Stimulated activated naive B cell treated with anti-CD40 and anti-IgM and Interleukin-4, amounts not matched to agents 10 μg/mL and 1 μg/mL and 100 μg/mL, for 72 hours (primary cell): ENCODE measurements at places on chromosomes 5 and 9.

DNA sequence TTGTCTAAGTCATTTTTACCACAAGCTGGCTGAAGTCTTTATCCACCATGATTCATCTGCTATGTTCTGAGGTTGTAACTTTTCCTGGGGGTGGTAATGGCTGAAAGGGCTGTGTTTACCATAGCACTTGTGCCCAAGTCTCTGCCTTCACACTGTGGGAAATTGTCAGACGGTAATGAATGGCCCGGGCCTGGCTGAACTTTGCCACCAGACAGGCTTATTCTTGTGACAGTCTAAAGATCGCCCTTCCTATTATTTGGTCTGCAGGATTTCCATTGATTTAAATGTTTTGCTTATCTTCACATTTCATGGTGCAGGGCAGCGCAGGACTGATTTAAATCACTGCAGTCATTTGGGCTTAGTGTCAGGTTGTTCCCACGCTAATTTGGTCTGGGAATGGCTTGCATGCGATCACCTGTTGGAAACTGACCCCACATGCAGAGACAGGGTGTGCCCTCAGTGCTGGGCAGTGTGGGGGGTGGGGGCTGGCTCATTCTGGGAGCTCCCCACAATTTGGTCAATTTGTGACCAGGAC is 109.3 kb upstream of the ICE1 start:
- no peak for DNase-seq

- no peak for DNase-seq
These were observed 23.0 kb upstream of the JAK2 start for GRCh38 chr9:4962085-4962484.

- DNase-seq, result no peak
These were observed 67.5 kb downstream of the FANCC start for GRCh38 chr9:95249986-95250385.

DNA sequence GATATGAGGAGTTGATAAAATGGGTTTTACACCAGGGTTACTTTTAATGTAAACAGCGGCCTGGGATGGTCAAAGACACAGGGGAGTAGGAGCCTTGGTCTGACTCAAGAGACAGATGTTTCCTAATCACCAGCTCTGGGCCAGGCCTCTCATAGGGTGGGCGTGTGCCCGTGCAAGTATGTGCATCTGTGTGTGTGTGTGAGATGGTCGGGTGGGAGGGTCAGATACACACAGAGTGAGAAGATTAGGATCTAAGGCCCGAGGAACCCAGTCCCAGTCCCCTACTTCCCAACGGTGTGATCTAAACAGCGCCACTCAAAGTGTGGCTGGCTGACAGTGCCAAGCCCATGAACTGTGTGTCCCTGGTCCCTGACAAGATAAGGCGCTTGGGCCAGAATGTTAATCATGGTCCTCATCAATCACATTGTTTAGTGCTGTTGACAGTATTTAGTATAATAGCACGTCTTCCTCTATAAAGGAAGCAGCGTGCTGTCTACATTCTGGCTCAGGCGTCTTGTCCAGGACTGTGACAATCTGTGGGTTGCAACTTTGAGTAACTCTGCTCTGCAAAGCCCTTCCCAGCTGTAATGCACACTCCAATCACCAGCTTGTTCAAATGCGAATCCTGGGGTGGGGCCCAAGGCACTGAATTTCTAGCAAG is 173.7 kb downstream of the DAB2IP start:
- DNase-seq, result no peak

GRCh38 chr9:99155736-99156135 is 50.8 kb downstream of the TGFBR1 start:
- no peak for DNase-seq

DNA sequence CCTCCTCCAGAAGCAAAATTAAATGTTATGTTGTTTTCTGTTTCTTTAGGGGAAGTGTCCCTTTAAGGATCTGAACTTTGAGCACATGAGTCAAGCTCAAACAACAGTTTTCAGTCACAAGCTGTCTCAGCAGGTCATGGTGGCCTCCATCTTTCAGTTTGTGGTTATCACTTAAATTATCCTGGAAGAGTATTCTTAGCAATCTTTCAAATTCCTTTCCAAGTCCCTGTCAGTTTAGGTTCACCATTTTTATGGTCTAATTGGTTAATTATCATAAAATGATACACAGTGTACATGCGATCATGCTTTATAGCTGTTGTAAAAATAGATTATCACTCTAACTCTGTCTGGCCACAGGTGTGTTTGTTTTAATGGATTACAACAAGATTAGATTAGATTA is 43.1 kb upstream of the SELENOP start:
- no peak for DNase-seq

GRCh38 chr9:30075451-30076199 is 2308.8 kb upstream of the ACO1 start:
- peak; percentile 4 for DNase-seq

DNA sequence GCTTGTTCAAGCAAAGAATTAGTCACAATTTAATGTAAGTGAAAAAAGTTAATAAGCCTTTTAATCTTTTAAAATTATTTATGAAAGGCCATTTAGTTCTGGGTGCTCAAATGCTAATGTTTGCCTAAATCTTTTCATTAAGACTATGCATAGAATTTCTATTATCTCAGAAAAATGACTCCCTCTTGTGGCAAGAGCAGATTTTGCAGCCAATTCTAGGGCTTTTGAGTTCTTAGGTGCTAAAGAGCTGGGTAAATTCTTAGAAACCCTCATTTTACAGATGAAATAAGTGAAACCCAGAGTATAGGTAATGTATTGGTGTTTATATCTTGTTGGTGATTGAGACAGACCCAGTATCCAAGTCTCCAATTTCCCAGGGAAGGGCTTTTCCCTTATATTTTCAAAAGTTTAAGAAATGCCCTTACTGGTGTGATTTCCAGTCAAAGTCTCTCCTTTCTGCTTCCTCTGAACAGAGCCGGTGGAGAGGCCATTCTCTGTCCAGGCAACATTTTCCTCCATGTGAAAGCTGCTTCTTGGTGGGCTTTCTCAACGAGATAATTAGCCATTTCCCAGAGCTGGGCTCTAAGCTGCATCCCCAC is 24.1 kb upstream of the PCSK5 start:
- no peak for DNase-seq

DNA sequence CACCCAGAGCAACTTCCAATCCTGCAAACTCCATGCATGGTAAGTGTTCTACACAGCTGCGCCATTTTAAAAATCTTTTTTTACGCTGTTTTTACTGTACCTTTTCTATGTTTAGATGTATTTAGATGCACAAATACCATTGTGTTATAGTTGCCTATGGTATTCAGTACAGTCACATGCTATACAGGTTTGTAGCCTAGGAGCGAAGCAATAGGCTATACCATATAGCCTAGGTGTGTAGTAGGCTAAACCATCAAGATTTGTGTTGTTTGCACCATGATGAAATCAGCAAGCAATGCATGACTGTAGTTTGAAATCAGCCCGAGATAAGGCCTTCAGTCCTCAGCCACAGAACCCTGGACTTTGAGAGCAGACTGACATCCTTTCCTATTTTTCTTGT is 101.2 kb downstream of the LIX1 start:
- DNase-seq, result no peak

DNA sequence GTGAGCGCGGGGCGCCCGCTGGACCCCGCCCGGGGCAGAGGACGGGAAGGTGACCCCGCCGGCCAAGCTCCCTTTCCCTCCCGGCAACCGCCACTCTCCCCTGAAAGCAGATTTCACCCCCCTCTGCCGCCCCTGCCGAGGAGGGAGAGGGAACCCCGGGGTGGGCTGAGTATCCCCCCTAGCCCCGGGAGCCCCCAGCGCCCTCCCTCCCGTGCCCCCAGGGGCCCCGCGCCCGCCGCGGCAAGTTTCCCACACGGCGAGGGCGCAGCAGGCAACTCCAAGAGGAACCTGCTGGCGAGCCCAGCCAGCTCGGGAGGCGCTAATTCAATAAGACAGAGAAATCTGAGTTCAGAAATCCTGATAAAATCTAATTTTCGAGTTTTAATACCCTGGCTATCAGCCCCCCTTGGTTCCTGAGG is 1.6 kb downstream of the NTNG2 start:
- DNase-seq, result no peak

- DNase-seq, result no peak
These were observed 7.5 kb upstream of the PHYHD1 start for GRCh38 chr9:128913048-128913900.

- no peak for DNase-seq
These were observed 91.2 kb downstream of the DCP2 start for GRCh38 chr5:113067635-113068344.

GRCh38 chr5:134540747-134541733 is 15.6 kb downstream of the JADE2 start:
- DNase-seq, result peak; percentile 86

GRCh38 chr5:123671042-123671441 is 159.1 kb downstream of the CSNK1G3 start:
- DNase-seq, result peak; percentile 22

- DNase-seq, result no peak
These were observed 51.4 kb downstream of the SMARCA2 start for GRCh38 chr9:2066312-2067273.

DNA sequence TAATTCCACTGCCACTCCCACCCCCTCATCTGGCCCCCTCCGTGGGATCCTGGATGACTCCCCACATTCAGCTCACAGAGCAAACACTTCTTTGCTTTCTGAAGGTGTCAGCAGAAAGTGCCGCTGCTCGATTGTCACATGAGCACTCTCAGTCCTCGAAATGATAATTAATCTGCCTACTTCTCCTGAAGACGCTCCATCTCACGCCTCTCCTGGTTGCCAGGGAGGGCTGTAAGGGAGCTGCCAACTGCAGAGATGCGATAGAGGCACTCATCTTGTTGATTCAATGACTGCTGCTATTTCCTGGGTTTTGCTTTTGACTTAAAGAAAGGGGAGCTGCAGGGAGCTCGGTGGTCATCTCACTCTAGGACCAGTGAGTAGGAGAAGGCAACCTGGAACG is 206.5 kb downstream of the DAB2IP start:
- no peak for DNase-seq

DNA sequence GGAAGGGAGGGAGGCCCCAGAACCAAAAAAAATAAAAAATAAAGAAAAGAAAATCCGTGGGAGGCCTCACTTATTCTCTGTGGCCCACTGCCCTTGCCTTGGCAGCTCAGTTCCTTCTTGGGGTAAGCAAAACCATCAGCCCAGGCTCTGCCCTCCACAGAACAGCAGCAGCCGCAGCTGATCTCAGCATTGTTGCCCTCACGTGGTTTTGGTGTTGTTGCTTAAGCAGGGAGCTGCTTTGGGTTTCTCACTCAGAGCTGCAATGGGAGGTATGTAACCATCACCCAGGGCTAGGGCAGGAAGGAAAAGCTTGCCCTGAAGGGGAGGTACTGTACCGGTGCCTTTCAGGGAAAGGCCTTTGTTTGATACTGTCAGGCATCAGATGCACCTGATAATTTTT is 374.7 kb upstream of the WWC1 start:
- no peak for DNase-seq

DNA sequence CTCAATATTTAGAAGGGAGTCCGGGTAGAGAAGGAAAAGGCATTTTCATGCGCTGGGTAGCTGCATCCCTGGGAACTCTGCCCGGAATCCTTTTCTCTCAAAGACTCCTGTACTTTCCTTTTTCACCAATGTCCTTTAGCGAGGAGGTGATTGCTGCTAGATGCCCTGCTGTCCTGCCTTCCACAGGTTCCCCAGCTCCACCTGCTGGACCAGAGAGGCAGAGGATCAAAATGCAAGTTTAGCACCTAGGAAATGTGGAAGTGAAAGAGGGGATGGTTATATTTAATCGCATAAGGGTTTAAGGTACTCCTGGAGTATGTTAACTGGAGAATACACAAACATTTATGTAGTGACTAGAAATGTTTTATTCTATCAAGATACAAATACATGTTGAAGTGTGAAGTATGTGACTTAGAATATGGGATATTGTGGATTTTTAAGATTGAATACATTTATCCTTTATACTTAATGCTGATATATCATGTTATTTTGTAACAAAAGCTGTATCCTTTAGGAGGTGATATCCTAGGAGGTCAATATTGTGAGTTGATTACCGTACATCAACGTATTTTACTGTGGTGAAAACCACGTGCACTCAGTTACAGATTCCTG is 145.7 kb downstream of the ARHGAP26 start:
- peak; percentile 39 for DNase-seq

GRCh38 chr5:167750586-167750985 is 540.9 kb upstream of the WWC1 start:
- DNase-seq, result no peak

DNA sequence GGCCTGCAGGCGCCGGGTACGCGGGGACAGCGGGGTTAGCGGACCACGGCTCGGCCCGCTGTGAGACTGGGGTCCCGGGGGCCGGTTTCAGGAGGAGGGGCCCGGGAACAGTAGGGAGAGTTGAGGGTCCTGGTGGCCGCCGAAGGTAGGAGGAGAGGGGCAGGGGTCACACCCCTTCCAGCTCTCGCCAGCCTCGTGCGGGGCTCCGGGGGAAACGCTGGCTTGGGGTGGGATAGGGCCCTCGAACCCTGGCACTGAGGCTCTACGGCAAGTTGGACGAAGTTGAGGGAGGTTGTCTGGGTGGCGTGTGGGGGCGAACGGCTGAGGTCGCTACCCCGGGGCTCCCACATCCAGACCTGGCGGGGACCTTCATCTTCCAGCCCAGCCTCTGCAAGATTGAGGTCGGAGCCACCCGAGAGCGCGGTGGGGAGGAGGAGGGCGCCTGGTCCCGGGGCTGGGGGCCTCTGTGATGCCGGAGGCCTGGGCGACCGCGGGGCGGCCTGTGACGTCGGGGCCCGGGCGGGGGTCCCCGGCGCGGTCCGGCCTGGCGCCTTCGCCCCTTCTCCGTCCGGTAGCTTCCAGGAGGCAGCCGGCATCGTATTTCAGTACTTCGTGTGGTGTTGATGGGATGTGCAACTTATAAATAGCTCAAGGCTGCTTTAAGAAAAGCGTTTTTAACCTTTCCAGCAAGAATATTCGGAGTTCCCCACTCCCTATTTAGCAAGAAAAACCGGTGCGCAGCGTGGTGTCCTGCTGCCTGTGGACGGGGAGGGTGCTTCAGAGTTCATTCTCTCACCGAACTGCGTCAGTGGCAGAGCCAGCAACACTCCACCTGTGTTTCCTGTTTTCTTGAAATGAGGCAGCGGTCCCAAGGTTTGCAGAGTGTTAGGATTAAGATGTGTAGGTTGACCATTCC is 902 bp downstream of the HABP4 start:
- peak; percentile 36 for DNase-seq
